ENCODE measurements at places on chromosomes 3 and 15. TPM values are rescaled to one million over a fixed set of nuclear protein-coding genes. Genes with fewer than 3 reads are reported as not detected.

The CAND2 gene
- total RNA-seq = 0.60 TPM

The FBXO40 gene
- 0.05 TPM for total RNA-seq

DNA sequence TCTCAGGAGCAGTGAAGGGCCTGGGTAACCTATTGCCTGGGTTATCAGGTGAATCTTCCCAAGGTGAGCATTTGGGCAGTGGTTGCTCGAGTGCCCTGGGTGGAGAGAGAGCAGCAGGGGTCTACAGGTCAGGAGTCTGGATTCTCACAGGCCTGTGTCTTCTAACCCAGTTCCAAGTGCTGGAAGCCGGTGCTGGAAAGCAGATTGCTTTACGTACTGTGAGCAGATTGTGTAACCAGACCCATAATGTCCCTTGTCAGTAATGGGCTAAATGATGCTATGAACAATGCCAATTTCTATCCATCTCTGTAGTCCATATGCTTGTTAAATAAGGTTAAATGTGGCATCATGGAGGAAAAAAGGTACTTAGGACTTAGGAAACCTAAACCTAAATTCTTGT lies 106.5 kb downstream of the TPRG1 start:
- DNase-seq = no peak

The HHLA2 gene
- not detected for total RNA-seq

GRCh38 chr3:168730073-168730472 lies 634.3 kb upstream of the GOLIM4 start:
- no peak for DNase-seq

The MYRIP gene
- total RNA-seq = 0.48 TPM

DNA sequence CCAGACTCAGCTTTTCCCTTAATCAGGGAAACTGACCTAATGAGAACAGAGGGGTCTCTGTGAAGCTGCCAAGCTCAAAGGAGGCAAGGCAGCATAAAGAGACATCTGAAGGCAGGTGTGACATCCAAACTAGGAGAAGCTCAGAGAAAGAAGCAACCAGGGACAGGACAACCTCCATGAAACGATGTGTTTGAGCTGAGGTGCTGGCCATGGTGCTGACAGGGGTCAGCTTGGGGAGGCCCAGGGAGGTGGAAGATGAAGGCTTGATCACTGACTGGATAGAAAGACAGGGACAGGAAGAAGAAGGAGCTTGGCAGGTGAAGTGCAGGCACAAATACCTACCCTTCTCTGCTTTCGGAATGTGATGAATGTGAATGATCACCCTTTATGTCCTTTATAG lies 179.5 kb upstream of the NSMCE3 start:
- DNase-seq = no peak

The SCG5 gene
- total RNA-seq = 36.1 TPM

GRCh38 chr15:93247466-93248121 lies 158.6 kb upstream of the RGMA start:
- DNase-seq = no peak

The SLC12A1 gene
- not detected for total RNA-seq

- DNase-seq = no peak
Observed at GRCh38 chr15:44654858-44655257, 8.6 kb downstream of the SPG11 start.

GRCh38 chr3:5390221-5390620 lies 202.7 kb downstream of the EDEM1 start:
- no peak for DNase-seq
